Stimulated activated CD4-positive, alpha-beta T cell treated with anti-CD3 and anti-CD28 coated beads, Interleukin-1b, Interleukin-23, amount 100 ng/mL, for 1 hour (primary cell): ENCODE measurements at places on chromosomes 6 and 20.

DNA sequence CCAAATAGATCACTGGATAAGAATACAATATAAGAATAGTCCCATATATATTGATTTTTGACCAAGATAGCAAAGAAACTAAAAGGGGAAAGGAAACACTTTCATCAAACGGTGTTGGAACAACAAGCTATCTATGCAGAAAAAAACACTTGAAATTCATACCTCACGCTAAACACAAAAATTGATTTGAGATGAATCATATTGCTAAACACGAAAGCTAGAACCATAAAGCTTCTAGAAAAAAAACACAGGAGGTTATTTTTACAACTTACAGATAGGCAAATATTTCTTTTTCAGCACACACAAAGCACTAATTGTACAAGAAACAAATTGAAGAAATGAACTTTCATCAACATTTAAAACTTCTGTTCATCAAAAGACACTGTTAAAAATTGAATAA is 36.7 kb upstream of the TMEM14A start:
- DNase-seq: no peak

- DNase-seq: no peak
Measured at GRCh38 chr6:29793796-29794195, 33.8 kb upstream of the HLA-G start.

DNA sequence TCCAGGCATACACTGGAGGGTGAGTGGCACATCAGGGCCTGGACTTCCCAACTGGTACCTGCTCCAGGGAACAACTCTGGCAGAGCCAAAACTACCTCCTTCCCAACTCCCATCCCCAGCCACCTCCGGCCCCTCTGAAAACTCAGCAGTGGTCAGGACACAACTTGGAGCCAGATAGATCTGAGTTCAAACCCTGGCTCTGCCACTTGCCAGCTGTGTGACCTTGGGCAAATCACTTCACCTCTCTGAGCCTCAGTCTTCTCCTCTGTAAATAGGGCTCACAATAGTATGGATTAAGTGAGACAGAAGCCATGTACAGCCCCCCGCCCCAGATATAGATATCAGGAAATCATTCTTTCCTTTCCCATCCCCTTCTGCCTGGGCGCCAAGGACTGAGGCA is 10.7 kb downstream of the AHCY start:
- no peak for DNase-seq

DNA sequence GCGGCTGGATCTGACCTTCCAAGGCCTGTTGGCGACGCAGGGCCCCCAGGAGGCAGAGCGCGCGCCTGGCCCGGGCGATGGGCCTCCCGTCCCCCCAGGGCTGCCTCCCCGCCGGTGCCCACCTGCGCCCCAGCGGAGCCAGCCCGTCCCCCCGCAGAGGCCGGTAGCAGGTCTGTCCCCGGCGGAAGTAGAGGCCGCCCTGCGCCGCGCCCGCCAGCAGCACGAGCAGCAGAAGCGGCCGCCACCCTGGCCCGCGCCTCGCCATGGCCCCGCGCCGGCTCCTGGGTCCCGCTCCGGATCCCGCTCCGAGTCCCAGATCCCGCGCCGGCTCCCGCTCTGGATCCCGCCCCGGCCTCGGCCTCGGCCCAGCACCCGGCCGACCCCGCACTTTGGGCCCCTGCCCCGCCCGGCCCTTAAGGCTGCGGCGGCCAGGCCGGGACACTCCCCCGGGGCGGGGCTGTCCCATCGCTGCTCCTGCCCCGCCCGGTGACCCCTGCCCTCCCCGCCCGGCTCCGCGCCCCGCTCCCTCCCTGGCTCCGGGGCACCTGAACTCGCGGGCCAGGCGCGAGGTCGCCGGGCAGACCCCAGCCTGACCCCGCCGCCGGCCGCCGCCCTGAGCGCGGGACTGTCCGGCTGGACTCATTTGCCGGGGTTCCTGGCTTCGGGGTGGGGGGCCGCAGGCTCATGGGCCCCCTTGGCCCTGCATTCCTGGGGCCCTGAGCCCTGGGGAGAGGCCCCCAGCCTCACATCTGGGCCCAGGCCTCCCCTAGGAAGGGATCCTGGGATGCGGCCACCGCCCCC is at the start of gene CTSZ:
TSS of gene CTSZ (minus strand) at position 391 of the 801 bp plus-strand sequence. CDS start at position 265, 126 bp downstream.
- DNase-seq: peak; percentile 21

DNA sequence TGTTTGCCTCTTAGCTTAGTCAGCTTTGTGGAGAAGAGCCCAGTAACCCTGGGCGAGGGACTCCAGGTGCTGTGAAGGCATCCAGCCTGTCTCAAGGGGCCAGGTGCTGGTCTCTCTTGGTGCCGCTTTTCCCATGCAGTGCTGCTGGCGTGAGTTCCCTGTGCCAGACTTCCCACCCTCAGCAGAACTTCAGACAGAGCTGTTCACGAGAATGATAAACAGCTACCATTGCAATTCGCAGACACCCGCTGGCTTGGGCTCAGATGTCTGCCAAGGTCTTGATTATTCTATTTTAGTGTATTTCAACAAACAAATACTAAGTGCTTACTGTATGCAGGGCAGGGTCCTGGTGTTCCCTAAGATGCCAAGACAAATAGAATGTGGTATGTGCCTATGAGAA is 57.7 kb downstream of the RNF217 start:
- DNase-seq: no peak

GRCh38 chr6:89080281-89081128 is at the start of gene PNRC1:
PNRC1 (plus strand) TSS chr6:89080751; CDS start chr6:89080895, 144 bp downstream.
- DNase-seq: peak; percentile 100

DNA sequence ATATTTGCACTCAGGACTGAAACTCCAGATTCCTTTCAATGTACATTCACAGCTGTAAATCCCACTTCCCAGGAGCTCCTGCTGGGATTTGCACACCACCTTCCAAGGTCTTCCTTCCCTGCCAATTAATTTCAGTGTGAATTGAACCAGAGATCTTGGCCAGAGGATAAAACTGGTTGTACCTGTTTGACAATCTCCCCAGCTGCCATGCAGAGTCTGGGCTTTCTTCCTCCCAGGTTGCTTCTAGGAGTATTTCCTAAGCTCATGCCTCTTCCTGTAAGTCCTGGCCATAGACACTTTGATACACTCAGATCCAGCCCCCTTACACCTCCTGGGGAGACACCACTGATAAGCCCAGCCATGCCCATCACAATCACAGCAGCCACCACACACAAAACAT is 15.6 kb downstream of the MAFB start:
- DNase-seq: no peak

DNA sequence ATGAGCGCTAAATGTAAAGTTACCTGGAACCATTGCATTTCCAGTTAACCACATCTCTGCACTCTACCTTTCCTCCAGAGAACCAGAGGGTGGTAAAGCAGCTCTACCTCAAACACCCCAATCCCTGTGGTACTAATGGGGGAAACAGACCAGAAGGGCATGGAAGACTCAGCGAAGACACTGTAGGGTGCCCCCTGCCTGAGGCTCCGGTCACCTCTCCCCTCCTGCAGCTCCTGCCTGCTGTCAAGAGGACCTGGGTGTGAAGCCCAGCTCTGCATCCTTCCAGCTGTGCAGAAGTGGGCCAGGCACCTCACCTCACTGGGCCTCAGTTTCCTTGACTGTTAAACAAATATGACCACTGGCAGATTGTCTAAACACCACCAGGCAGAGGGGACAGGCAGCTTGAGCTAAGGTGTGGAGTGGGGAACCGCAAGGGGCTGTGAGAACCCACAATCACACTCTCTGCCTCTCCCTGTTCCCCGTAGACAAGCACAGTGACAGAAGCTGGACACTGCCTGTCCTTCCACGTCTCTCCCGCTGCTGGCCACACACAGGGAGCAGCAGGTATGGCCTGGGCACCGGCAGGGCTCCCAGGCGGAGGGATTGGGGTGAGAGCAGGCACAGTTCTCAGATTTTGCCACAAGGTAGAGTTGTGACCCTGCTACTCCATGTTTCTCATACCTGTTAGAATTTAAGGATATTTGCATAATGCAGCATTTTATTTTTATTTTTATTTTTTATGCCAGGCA is 9.1 kb upstream of the BPIFA2 start:
- DNase-seq: no peak

DNA sequence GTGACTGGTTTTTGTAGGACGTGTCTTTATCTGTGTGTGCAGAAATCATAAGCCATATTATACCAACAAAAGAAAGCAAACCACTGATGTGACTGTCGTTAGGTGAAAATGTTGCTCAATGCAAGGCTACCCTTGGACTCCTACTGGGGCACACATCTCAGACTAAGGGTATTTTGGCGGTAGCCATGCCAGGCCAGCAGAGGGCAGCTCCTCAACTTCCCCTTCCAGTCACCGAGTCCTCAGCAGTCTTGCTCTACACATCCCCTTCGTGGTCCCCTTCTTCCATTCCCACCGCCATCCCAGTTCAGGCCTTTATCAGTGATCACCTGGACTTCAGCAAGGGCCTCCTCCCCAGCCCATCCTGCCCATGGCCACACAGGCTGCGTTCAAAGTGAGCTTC is 113.7 kb upstream of the GGTLC1 start:
- no peak for DNase-seq

- no peak for DNase-seq
Measured at GRCh38 chr6:11396860-11397259, 140.7 kb upstream of the TMEM170B start.

- no peak for DNase-seq
Measured at GRCh38 chr6:42604150-42604549, 40.3 kb downstream of the UBR2 start.

DNA sequence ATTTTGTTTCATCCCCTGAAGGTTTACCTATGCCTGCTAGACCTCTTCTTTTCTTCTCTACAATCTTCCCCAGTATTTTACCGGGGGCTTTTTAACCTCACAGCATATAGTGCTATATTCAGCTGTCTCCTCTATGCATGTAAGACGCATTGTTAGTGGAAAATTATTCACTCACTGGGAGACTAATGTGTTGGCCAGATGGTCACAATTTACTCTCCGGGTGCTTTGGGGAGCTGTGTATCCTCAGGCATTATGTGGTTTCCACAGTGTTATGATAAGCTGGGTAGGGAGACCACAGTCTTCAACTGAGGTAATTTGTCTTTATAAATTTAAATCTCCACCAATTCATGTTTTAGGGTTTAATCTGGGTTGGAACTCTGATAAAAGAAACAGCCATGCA is 553.8 kb upstream of the PTCHD4 start:
- DNase-seq: no peak

GRCh38 chr20:40144581-40144980 is 544.5 kb downstream of the MAFB start:
- DNase-seq: no peak

DNA sequence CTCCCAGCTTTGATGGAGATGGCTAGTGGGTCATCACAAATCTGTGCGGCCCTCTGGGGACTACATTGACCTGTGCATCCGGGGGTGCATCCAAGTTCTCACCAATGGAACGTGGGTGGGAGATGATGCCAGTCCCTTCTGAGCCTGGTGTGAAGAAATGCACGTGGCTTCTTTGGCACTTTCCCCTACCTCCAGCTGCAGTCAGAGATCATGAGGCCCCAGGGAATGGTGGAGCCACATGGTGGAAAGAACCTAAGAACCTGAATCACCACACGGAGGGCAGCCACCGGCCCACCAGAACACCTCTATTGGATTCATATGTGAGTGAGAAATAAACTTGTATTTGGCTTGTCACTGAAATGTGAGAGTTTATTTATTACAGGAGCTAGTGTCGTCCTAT is 9.9 kb upstream of the CDKN1A start:
- DNase-seq: no peak

GRCh38 chr6:25202504-25202903 is 76.7 kb upstream of the CARMIL1 start:
- DNase-seq: no peak

DNA sequence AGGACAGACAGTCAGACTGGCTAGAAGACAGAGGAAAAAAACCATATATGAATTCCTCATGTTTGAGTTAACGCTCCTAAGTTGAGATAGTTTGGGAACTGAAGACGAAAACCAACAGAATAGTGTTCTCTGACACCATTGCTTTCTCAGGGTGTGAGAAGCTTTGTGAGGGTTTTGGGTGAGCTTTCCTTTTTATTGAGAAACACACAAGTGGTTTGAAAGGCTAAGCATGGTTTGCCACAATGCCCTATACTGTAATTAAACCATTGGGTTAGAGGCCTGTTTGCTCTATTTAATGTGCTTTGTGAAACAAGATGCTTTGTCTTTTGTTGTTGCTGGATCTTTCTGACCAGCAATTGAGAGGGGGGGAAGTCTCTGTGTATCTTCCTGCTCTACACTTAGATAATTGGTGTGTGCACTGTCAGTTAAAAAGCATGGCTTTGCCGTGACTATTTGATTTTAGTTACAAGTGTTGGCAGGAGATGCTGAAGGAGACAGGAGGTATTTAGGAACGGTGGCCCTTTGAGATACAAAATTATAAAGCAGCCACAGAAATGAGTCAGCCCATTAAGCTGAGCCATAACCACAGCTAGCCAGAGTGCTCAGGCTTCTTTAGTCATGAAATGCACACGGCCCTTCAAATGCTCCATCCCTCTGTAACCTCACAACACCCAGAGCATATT is 273.0 kb upstream of the PREP start:
- no peak for DNase-seq

DNA sequence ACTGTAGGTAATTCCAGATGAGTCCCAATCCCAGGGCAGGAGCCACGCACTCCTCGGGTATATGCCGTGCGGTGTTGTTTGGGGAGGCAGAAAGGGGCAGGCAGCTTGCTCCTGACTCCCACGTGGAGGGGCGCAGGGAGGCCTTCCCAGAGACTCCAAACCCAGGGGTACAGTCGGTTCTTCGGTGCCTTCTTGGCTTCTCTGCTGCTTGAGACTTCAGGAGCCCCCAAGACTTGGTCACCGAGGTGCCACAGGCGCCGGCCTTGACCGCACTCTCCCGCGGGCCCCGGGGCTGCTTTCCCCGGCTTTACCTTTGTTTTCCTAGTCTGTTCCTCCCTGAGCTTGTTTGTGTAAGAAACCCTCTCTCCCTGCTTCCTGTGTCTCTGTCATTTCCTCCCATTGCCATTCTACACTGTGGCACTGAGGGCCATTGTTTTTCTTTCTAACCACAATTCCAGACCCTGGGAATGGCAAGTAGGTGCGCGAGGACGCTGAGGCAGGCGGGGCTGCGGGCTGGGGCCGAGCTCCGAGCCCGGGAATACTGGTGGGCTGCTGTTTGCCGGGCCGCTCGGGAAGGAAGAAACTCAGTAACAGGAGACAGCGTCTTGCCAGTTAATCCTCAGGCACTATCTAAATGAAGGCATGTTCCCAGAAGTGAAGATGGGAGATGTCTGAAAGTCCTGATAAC is 215.6 kb upstream of the HEY2 start:
- no peak for DNase-seq
